ENCODE measurements at places on chromosomes 6 and 20. TPM values are rescaled to one million over a fixed set of nuclear protein-coding genes. Genes with fewer than 3 reads are reported as not detected.

DNA sequence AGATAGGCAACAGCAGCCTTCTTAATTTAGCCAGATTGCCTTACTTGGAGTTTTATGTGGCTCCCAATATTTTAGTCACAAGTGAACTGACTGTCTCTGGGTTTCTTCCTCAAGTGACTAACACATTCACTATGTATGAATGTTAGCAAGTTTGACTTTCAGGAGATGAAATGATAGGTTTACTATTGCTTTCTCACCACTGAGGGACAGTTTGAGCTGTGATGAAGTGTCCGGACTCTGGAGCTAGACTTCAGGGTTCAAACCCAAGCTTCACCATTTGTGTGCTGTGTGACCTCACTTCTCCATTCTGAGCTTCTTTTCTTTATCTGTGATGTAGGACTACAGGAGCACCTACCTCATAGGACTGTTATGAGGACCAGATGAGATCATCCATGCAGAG lies 8.2 kb downstream of the DHX35 start:
- H3K4me3 ChIP-seq = no peak overlapping the region
- H3K27ac ChIP-seq = no peak overlapping the region
- no peaks in the 10 kb centered on the region for H3K36me3 ChIP-seq
- no peaks in the 10 kb centered on the region for H3K4me1 ChIP-seq
- H3K27me3 ChIP-seq = no peaks in the 10 kb centered on the region
- no peak for DNase-seq

Gene OR2H1
- total RNA-seq = not detected

Gene TOX2
- total RNA-seq = 0.30 TPM

- H3K27ac ChIP-seq = peak overlapping the region; percentile 75
- no peak overlapping the region for H3K4me3 ChIP-seq
- H3K27me3 ChIP-seq = no peaks in the 10 kb centered on the region
- H3K4me1 ChIP-seq = no peaks in the 10 kb centered on the region
- DNase-seq = peak; percentile 69
Measured at GRCh38 chr6:166633732-166634535, 6.9 kb upstream of the RPS6KA2 start.

Gene CALHM5
- total RNA-seq = 3.4 TPM

- H3K36me3 ChIP-seq = no peaks in the 10 kb centered on the region
- H3K4me3 ChIP-seq = no peak overlapping the region
- no peak for DNase-seq
- H3K27ac ChIP-seq = no peak overlapping the region
- no peaks in the 10 kb centered on the region for H3K4me1 ChIP-seq
- H3K27me3 ChIP-seq = no peaks in the 10 kb centered on the region
Measured at GRCh38 chr20:38883981-38884733, 42.1 kb upstream of the FAM83D start.

DNA sequence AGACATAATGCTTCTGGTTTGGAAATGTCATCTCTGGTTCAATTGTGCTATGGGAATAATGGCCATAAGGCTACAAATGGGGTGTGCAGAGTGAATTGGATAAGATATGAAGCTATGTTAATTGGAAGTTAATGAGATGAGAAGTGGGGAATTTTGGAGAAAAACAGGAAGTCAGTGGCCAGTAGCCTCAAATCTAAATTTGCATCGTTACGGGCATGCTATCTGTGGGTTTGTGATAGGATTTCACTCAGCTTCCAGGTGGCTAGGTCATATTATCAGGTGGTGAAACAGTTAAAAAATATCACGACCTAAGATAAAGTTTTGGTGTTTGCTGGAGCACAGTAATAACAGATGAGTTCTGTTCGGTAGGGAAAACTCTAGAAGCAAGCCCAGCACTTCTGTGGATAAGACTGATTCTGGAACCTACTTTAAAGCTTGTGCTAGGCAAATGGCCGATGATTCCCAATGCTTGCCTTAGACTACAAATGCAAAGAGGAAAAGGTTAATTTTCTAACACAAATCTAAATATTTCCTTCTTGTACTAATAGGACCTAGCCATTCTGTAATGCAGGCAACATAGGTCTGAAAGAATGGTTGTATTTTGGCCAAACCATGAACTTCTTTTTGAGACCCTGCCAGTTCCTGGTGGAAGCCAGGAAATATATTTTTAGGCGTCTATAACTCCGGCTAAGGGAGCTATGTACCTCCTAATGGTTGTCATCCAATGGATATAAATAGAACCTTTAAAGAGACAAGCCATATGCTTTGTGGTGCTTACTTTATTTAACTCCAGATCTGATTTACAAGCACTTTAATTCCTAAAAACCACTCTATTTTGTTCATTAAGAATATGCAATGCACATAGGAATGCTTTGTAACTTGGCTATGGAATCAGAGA lies 111.0 kb downstream of the PLCB1 start:
- H3K4me1 ChIP-seq = no peaks in the 10 kb centered on the region
- H3K27me3 ChIP-seq = no peaks in the 10 kb centered on the region
- no peaks in the 10 kb centered on the region for H3K36me3 ChIP-seq
- H3K4me3 ChIP-seq = no peak overlapping the region
- peak overlapping the region; percentile 27 for H3K27ac ChIP-seq

DNA sequence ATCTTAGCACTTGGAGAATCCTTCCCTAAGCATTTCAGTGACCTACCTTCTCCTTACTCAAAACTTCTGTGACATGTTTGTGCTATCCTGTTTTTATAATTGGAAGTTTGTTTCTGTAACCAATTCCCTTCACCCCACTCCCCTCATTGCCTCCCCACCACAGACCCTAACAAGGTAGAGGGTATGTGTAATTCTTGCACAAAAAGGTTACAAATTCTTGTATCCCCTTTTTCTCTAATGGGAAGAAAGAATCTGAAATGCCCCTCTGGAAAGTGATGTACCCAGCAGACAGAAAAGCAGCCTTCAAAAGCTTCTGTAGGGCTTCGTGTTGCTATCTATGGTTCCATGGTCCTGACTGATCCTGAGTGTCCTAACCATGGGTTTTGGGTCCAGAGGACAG lies 111.7 kb upstream of the TMEM170B start:
- H3K27me3 ChIP-seq = no peaks in the 10 kb centered on the region
- no peaks in the 10 kb centered on the region for H3K36me3 ChIP-seq
- no peak overlapping the region for H3K4me3 ChIP-seq
- DNase-seq = no peak
- H3K27ac ChIP-seq = no peak overlapping the region
- peaks cover 20% of the 10 kb centered on the region for H3K4me1 ChIP-seq

DNA sequence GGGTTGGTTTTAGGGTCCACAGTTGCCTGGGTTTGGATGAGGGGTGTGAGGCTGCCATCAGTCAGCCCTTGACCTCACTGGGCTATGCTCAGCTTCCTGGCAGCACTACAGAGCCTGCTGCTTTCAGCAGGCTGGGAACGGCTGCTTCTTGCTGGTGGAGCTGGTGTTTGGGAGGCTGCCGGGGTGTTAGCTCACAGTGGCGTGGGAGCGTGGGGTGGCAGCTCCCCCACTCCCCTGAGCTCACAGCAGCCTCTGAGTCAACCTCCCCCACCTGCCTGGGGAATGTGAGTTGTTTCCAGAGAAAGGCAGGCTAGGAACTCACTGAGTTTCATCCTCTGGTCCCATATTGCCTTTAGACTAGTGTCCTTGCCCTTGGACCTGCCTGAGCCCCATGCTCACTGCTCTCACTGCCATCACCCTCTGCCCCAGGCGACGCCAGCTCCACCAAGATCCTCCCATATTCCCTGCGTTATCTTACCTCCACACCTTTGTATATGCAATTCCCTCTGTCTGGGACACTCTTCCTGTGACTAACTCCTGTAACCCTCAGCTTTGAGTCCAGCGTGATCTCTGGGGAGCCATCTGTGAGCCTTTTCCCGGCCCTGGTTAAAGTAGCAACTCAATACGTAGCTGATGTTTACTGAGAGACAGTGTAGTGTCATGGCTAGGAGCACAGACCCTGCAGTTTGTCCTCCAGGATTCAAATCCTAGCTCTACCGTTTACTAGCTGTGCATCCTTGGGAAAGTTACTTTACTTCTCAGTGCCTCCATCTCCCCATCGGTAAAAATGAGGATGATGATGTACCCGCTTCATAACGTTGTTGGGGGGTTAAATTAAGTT lies 34.8 kb downstream of the PPP1R16B start:
- no peaks in the 10 kb centered on the region for H3K27me3 ChIP-seq
- H3K27ac ChIP-seq = no peak overlapping the region
- H3K36me3 ChIP-seq = no peaks in the 10 kb centered on the region
- DNase-seq = no peak
- H3K4me1 ChIP-seq = no peaks in the 10 kb centered on the region
- no peak overlapping the region for H3K4me3 ChIP-seq

Gene TFAP2B
- total RNA-seq = not detected
